ENCODE measurements at places on chromosomes 6 and 20.
A peak's percentile ranks its signal among the peaks of the same experiment; 100 is the strongest.

GRCh38 chr20:45028424-45029136 lies 62.3 kb downstream of the STK4 start:
- DNase-seq = no peak

- peak; percentile 52 for DNase-seq
Observed at GRCh38 chr6:7463785-7464184, 74.2 kb downstream of the RIOK1 start.

- DNase-seq = no peak
Observed at GRCh38 chr20:45091366-45091765, 9.6 kb downstream of the KCNS1 start.

GRCh38 chr6:151475653-151476523 lies 17.9 kb upstream of the CCDC170 start:
- no peak for DNase-seq

DNA sequence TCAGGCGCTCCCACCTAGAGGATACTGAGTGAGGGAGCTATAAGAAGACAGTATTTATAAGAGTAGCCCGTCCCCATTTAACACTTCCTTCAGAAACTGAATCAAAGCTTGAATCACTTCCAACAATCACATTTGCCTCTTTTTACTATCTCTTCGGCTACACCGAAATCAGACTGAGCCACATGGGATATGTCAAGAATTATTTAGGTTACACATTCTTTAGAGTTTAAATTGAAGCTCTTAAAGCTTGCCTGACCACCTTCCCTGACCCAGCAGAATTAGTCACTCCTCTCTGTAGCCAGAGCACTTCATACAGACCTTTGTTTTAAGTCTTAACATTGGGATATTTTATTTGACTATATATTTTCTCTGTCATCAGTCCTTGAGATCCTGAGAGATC lies 163.7 kb downstream of the MAFB start:
- peak; percentile 13 for DNase-seq

DNA sequence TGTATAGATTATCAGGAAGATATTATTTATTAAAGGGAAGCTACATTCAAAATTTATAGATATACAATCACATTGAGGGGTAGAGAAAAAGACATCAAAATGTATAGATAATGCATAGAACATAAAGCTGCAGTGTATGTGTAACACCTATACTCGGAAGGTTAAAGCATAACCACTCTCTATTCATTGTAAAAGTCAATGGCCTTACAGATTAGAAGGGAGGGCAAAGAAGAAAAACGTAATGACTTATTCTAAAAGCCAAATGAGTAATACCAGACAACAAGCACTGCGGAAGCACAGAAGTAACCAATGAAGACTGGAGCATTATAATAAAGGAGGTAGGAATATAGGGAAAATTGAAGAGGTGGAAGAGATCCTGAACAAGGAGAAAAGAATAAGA lies 11.3 kb downstream of the HBS1L start:
- no peak for DNase-seq

DNA sequence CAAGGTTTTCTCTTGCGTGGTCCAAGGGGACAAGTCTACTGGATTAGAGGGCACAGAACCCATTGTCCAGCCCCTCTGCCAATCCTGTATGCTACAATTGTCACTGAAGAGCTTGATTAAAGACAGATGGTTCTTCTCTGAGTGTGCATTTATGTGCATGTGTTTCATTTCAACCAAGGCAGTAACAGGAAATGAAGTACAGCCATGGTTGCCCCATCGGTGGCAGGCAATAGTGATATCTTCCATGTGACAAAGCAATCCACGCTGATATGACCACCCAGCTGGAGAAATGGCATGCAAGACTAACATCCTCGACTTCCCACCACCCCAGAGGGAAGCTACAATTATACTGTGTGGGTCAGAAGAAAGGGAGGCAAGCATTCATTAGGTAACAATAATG lies 85.5 kb downstream of the UNC5CL start:
- no peak for DNase-seq

DNA sequence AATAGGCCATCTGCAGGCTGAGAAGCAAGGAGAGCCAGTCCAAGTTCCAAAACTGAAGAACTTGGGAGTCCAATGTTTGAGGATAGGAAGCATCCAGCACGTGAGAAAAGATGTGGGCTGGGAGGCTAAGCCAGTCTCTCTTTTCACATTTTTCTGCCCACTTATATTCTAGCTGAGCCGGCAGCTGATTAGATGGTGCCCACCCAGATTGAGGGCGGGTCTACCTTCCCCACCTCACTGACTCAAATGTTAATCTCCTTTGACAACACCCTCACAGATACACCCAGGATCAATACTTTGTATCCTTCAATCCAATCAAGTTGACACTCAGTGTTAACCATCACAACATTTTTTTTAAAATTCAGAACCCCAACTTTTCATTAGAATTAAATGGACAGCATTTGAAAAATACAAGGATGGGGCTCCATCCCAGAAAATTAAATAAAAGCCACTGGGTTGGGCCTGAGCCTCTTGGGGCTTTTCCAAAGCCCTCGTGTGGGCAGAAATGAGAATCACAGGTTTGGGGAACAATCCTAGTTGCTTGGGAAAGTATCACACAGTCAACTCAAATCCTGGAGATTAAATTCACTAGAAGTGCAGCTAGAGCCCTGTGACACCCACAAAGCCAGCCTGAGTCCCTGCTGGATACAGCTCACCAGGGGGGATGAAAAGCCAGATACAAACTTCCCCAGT lies 2.2 kb downstream of the CLDN20 start:
- DNase-seq = no peak

GRCh38 chr20:35325401-35325800 lies 33.2 kb upstream of the FAM83C start:
- no peak for DNase-seq

GRCh38 chr20:9487231-9487630 lies 27.2 kb upstream of the LAMP5 start:
- DNase-seq = no peak

GRCh38 chr20:41394931-41395666 lies 28.5 kb upstream of the EMILIN3 start:
- DNase-seq = no peak

DNA sequence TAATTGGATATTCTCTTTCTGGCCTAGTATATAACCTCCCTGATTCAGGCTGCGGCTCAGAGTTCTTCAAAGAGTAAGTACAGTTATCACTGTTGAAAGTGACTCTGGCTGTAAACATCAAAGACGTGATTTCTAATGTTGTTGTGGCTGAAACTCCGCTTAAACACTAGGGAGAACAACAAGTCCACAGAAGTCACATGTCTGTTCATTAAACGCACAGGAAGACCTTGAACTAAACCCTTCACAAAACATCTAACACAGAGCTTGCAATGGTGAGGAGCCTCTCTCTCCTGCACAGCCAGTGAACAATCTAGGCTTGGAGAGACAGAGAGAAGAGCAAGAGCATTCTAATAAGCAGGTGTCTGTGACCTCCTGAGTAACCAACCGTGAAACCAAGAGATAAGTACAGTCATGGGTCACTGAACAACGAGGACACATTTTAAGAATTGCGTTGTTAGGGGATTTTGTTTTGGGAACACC lies 249.3 kb downstream of the PRKN start:
- no peak for DNase-seq

DNA sequence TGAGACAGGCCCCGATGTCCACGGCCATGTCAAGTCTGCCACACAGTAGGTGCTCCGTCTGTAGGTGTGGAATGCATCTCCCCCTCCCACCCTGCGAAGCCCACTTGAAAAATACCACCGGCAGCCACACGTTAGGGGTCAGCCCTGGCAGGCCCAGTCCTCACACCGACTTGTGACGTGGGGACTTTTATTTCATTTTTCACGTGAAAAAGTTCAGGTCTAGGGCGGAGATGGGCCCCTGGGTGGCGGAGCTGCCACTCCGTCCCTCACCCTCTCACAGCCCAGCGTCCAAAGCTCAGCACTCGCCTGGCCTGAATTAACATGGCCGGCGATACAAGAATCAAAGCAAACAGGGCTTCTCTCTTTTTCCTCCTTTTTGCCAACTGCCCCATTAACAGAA lies 3.8 kb upstream of the TUBB1 start:
- DNase-seq = no peak
